Kidney tubule cell (primary cell): ENCODE measurements at places on chromosomes 7 and 10.

DNA sequence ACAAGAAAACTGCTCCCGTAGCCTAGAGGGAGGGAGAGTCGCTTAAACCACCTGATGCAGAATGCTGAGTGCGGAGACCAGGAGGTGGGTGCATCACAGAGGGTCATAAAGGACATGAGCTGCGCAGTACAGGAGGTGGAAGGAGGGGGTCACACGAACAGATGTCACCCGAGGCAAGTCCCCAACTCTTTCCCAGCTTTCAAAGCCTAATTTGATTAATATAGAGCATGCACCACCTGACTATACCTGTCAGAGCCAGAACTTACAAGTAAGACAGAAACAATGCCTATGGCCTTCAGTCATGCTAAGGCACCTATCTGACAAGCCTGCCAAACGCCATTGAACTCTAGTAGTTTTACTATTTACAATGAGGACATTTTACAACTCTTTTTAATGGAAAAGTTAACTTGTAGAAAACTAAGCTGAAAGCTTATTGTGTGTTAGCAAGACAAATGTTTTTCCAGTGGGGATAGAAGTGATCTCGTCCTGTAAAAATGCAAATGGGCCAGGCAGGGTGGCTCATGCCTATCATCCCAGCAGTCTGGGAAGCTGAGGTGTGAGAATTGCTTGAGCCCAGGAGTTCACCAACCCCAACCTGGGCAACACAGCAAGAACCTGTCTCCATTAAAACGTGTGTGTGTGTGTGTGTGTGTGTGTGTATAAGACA, 1.1 kb upstream of the VOPP1 start:
- peak; percentile 64 for DNase-seq

- peak; percentile 22 for DNase-seq
Observed at GRCh38 chr10:46293832-46294640, 7.2 kb downstream of the ANTXRL start.

GRCh38 chr10:13003004-13003403, 1.5 kb upstream of the CCDC3 start:
- no peak for DNase-seq

DNA sequence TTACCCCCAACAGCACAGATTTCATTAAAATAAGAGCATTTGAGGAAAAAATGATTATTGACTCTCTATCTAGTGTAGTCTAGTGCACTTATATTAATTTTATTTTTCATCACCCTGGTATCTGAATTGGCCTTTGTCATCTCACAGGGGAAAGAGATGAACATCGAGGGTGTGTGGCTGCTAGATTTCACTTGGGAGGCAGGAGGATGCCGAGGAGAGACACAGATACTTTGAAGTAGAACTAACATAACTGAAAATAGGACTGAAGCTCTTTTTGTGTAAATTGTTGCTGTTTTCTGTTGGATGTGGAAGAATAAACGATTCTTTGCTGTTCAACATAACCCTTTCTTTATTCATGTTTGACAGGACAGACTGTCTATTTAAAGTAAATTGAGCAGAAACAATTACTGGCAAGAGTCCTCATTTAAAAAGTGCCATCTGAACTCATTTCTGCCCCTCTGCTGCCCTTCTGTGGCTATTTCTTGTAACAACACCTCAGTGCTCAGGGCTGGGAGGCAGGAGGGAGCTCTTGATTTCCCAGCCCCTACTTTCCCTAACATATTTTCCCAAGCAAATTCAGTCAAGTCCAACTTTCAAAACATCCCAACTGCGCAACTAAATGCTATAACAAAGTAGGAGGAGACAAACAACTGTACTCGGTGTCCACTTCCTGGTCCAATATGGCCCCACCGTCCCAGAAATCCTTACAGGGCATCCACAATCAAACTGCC, 15.6 kb downstream of the LYZL1 start:
- DNase-seq, result peak; percentile 73

- DNase-seq, result no peak
Observed at GRCh38 chr10:71978988-71979691, 14.9 kb downstream of the CHST3 start.

GRCh38 chr7:1852517-1853430, 182.7 kb downstream of the ELFN1 start:
- no peak for DNase-seq

GRCh38 chr10:4331150-4331549, 494.9 kb upstream of the AKR1E2 start:
- DNase-seq, result peak; percentile 28

DNA sequence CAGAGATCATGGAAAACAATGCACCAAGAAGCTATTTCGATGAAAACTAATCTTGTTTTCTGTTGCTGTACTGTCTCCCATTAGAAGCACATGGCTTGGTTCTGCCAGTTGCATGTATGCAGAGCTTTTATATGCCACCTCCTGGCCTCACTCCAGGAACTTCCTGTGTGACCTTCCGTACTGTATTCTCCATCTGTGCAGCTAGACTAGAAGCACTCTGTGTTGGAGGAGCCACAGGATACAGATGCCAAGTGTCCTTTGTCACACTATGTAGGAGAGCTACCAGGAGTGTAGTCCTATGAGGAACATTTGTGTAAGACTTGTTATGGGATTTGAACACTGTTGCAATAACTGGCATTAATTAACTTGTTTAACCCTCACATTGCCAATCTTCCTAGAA, 503.5 kb upstream of the TPK1 start:
- DNase-seq, result no peak

GRCh38 chr10:56123247-56123646, 237.8 kb downstream of the ZWINT start:
- no peak for DNase-seq

GRCh38 chr7:97117035-97117371, 495 bp upstream of the SDHAF3 start:
- DNase-seq, result no peak

GRCh38 chr7:17099083-17099973, 199.1 kb upstream of the AHR start:
- DNase-seq, result peak; percentile 66

DNA sequence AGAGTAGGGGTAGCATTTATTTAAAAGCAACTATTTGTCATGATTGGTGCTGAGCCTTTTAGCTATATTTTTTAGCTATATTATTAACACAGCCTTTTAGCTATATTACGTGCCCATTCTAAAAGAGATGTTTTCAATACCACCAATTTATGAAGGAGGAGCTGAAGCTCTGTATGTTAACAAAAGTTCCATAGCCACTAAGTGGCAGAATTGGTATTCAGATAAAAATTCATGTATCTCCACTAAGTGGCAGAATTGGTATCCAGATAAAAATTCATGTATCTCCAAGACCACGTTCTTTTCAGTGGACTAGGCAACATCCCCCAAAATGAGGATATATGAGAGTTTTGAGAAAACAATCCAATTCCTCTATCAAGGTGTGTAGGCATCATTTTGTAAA, 268.6 kb downstream of the HGF start:
- no peak for DNase-seq
